ENCODE measurements at places on chromosomes 1 and 21.

- DNase-seq: no peak
Measured at GRCh38 chr1:22517956-22518355, 45.3 kb upstream of the EPHA8 start.

DNA sequence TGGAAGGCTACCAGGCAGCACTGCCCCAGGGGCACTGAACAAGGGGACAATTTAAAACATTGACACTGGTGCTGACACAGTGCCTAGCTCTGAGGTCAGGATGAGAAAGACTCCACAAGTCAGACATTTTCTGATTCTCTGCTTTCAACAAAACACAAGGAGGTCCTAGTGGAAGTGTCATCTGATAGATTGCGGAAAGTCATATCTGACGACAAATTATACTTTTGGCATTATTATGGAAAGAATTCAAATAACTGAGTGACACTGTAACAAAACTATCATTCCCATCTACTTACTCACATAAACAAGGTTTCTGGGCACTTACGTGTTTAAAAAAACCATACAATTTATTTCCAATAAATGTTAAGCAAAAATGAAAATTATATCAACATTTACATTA is 123.5 kb downstream of the SLC45A1 start:
- DNase-seq: no peak

- no peak for DNase-seq
Measured at GRCh38 chr1:109791495-109792043, 27.8 kb upstream of the EPS8L3 start.

DNA sequence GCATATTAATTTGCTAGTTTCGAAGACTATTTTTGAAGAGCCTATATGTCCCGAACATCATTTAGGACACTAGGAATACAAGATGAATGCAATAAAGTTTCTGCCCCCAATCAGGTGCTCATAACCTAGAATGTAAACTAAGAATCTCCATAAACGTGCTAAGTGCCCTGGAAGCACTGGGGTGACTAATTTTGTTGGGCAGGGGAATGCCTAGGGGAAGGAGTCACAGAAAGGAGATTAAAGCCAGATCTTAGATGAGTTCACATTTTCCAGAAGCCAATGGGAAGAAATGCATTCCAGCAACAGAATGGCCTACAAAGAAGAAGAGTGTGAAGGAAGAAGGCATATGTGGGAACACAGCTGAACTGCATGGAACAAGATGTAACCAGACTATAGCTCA is 19.5 kb downstream of the SCYL3 start:
- DNase-seq: no peak

- DNase-seq: no peak
Measured at GRCh38 chr21:16216288-16216962, 486.6 kb downstream of the USP25 start.

- no peak for DNase-seq
Measured at GRCh38 chr1:180612632-180613031, 19.2 kb upstream of the XPR1 start.

DNA sequence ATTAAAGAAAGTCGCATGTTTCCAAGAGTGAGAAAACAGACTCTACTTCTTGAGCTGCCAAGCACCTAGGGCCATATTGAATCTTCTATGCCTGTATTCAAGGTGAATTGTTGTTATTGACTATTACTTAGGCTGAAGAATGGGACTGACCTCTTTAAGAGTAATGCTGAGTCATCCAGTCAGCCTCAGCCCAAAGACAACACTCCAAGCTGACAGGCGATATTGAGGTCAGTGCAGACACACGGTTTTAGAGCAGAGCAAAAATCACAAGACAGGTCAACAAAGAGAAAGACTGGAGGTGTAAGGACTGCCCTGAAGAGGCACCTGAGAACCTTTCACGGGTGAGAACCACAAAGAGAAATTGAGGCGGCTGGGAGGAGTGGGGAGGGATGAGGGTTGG is 146.9 kb downstream of the MIS18A start:
- DNase-seq: no peak

- DNase-seq: no peak
Measured at GRCh38 chr1:178921499-178921898, 50.6 kb upstream of the ANGPTL1 start.

GRCh38 chr21:45112371-45112770 is 38.0 kb downstream of the ADARB1 start:
- no peak for DNase-seq

GRCh38 chr1:14181191-14181795 is 417.2 kb upstream of the KAZN start:
- no peak for DNase-seq

- DNase-seq: no peak
Measured at GRCh38 chr1:53384796-53385195, 56.9 kb upstream of the LRP8 start.

- no peak for DNase-seq
Measured at GRCh38 chr1:12302798-12303447, 73.1 kb downstream of the VPS13D start.

GRCh38 chr1:182200025-182200812 is 138.7 kb upstream of the ZNF648 start:
- DNase-seq: no peak

- no peak for DNase-seq
Measured at GRCh38 chr1:93992190-93992589, 83.0 kb upstream of the GCLM start.

DNA sequence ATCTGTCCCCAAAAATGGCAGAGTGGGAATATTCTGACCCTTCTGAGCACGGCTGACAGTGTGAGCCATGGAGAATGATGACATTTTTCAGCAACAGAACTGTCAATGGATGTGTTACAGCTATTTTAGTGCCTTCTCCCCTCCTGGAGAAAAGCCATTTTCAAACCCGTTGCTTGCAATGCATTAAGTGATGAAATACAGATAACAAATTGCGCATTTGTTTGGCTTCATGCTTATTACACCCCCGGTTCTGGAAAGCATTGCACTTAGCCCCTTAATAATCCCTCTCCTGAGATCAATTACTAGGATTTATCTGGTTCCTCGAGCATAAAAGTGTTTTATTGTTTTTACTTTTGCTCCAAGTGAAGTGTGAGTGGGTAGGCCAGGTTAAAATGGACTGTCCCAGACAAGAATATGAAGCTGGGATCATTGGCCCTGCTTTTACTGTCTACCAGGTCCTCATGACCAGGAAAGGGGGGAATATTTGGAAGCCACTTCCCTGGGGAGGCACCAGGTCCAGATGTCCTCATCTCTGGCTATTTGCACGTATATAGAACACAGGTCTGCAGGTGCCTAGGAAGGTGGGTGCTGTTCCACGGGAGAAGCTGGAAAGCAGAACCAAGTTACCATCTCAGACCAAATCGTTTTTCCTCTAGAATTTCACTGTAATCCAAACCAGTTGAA is 37.5 kb upstream of the HHAT start:
- DNase-seq: no peak

DNA sequence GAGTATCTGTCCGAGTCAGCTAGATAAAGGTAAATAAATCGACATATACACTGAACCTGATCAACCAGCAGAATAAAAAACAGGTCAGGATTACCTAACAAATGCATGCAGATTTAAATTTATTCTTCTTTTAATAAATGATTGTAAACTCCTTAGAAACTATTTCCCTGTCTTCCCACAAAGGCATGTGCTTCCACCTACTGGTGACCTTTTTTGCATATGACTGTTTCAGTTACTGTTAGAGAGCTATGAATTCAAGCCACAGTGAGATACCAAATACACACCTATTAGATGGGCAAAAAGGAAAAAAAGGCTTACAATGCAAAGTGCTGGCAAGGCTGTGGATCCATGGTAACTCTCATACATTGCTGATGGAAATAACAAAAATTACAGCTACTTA is 957.4 kb upstream of the NCAM2 start:
- no peak for DNase-seq

DNA sequence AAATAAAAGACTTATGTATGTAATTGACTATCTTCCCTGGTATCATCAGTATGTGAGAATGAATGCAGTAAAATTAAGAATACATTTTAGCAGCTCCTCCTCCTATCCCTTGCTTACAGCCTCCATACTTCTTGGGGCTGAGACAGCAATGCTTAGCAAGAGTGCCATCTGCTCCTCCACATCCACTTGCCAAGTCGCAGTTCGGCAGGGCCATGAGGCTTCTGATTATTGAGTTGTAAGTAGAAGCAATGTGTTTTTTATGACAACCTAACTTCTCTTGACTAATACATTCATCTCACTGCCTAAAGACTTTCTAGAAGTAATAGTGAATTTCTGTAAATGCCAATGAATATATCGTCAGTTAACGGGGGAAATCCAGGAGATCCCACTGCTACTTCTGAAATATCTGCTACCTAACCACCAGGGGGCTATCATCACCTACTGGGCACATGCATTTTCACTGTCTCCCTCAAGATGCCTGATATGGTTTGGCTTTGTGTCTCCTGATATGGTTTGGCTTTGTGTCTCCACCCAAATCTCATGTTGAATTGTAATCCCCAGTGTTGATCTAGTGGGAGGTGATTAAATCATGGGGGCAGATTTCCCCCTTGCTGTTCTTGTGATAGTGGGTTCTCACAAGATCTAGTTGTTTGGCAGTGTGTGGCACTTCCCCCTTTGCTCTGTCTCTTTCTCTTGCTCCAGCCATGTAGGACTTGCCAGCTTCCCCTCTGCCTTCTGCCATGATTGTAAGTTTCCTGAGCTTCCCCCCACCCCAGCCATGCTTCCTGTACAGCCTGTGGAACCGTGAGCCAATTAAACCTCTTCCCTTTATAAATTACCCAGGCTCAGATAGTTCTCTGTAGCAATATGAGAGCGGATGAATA is 59.6 kb downstream of the EXTL2 start:
- no peak for DNase-seq

GRCh38 chr1:164625004-164625617 is 66.1 kb downstream of the PBX1 start:
- no peak for DNase-seq

DNA sequence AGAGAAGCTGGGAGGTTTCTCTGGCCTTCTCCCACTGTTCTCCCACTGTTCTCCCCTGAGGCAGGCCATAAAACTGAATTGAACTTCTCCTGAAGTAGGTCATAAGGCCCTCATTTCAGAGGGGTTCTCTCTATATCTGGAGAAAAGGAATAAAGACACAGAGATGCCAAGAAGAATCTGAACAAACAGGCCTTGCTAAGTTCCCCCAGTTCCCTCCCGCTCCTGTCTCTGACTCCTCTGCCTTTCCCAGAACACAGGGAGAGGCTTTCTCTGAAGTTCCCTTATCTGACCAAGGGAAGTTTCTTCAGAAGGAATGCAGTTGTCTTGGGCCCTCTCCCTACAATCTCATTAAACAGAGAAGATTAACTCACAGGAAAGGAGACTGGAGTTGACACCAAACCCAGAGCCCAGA is 83.4 kb downstream of the SLC16A1 start:
- DNase-seq: no peak

GRCh38 chr21:45178070-45178608 is 103.8 kb downstream of the ADARB1 start:
- DNase-seq: no peak

DNA sequence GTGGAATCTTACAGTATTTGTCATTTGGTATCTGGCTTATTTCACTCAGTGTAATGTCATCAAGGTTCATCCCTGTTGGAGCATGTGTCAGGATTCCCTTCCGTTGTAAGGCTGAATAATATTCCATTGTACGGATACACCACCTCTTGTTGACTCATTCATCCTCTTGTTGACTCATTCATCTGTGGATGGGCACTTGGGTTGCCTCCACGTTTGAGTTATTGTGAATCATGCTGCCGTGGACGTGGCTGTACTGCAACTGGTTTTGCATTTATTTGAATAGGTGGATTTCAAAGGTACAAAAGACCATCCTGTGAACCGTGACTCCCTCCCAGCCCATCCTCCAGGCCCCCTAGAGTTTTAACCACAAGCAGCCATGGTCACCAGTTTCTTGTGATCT is 11.9 kb upstream of the TCP10L start:
- no peak for DNase-seq

DNA sequence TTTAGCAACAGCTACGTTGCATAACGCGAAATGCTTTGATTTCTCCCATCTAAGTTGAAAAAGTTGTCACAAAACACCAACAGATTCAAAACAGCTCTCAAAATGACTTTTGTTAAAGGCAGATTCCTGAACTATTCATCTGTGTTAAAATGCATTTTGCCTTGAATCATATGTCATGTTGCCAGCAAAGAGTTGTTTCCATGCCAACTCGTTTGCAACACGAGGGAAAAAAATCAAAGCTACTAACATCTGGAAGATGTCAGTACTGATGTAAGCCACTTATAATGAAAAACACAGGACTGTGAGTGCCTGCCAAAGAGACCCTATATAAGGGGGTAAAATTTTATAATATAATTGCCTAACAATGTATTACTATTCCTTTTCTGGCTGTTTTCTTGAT is 182.7 kb upstream of the PTBP2 start:
- no peak for DNase-seq

DNA sequence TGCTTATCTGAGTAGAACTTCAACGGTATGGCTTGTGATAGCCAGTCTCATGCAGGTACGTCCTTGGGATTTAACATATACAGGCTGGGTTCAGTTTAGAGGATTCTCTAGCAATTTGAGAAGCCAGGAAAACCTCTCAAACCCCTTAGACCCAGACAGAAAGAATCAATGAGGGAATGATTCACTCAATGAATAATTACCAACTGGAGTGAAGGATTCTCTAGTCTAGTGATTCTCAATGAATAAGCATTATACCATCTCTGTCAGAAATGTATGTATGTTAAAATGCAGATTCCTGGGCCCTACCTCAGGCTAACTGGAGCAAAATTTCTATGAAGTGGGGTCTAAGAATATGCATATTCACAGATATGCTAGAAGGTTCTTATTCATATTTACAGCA is 54.5 kb upstream of the APP start:
- no peak for DNase-seq

GRCh38 chr21:46256501-46256994 is 28.0 kb upstream of the LSS start:
- no peak for DNase-seq

DNA sequence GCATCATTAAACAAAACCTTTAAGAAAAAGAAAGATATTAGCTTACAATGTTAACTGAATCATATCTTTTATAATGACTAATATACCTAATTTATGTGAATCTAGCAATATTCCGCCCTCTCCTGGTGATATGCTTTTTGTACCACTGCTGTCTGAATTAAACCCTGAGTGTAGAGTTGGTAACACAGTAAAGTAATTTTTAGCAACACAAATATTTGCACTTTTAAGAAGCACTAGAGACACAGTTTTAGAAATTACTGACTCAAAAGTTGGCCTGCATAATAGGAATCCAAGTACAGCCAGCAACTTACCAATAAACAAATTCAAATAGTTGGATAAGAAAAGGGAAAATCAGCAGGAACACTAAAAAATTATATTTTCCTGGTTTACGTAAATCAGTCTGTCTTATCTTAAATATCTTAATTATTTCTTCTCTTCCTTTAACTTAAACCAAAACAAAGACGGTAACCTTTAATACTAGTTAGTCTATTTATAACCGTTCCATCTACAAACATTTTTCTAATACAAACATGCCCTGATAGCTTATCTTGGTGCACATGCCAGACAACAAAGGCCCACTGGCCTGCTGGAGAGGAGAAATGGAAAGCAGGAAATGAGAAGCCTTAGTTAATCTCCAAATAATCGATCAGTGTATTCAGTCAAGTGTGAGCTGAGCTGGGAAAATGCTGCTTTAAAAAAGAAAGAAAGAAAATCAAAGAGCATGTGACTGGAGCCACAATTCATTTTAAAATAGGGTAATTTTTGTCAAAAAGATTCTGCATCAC is 246.0 kb downstream of the RERE start:
- DNase-seq: no peak

- DNase-seq: no peak
Measured at GRCh38 chr21:26617176-26617575, 44.1 kb upstream of the CYYR1 start.

GRCh38 chr1:181179279-181179986 is 90.9 kb downstream of the IER5 start:
- no peak for DNase-seq
